B cell (primary cell): ENCODE measurements at places on chromosomes 16 and 17.

DNA sequence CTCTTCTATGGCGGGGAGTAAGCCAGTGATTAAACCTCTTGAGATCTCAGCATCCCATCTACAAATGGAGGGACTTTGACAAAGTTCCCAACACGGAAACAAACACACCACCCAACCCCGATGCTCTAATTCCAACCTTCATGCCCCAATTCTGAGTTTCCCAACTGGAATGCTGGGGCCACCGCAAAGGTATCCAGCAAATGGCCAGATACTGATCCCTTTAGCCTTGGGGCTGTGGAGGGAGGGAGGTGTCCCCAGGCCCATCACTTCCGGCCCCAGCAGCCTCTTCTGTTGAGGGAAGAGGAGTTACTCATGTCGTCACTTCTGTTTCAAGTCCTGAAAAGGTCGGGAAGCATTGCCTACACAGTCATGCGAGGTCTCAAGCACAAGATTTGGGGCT is 154.8 kb upstream of the RPH3AL start:
- DNase-seq, result no peak

DNA sequence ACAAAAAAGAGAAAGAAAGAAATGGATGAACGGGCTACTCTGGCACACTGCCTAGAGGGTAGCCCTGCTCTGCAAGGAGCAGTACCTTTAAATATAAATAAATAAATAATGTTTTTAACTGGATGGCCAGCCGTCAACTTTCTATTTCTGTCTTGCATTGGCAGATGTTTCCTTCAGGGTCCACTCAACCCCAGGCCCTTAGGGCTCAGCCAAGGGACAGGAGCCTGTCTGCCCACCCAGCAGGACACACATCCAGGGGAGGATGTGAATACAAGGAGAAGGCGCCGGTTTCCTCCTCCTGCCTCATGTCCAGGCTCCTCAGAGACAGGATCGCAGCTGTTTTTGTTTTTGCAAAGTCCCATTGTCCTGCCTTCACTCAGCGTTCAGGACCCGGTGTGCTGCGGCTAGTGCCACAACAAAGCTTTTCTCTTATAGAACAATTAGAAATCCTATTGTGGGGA is 22.6 kb downstream of the TTYH2 start:
- DNase-seq, result no peak

DNA sequence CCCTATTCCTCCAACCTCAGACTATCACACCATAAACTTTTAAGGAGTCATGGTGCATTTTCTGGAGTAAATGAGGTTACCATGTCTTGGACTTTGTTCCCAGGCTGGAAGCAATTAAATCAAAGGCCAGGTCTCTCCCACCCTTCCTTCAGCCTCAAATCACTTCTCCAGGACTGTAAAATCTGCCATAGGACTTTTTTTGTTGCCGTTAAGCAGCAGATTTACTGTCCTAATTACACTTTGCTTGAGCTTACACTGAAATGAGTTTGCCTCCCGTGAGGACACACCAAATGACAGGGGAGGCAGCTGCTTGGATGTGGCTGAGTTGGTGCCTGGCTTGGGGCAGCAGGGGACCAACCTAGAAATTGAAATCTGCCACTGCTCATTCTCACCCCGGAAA is 14.7 kb downstream of the DCAKD start:
- DNase-seq, result no peak

DNA sequence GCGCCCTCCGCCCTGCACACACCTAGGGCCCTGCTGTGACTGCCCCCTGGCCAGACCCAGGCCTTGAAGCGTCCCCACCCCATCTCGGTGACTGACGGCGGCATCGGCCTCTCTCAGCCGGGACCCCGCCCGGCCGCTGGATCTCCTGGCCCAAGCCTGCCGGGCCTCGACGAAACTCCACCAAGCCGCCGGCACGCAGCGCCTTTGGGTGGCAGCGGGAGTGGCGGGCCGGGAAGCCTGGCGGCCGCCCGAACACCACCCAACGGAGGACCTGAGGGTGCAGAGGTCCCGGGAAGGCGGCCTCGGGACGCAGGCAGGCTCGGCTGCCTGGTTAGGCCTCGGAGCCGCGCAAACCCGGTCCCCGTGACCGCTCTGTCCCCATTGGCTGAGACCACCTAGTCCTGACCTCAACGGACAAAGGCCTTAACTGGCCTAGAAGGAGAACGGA is 12.0 kb upstream of the TMEM97 start:
- DNase-seq, result no peak

DNA sequence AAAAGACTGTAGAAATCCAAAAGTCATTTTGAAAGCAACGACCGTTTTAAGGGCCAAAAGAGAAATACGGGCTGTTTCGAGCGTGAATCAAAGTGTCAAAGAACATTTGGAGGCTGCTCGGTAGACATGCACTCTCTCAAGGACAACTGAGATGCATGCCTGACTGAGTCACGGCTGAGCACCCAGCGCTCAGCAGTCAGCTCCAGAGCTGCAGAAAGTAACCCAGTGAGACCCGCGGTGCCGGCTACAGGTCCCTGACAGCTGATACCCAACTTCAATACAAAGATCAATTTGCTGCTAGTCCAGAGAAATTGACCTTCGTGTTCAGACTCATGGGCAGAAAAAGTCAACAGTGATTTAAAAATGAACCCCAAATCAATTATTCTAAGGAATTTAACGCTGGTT is 214.9 kb downstream of the STX8 start:
- no peak for DNase-seq

DNA sequence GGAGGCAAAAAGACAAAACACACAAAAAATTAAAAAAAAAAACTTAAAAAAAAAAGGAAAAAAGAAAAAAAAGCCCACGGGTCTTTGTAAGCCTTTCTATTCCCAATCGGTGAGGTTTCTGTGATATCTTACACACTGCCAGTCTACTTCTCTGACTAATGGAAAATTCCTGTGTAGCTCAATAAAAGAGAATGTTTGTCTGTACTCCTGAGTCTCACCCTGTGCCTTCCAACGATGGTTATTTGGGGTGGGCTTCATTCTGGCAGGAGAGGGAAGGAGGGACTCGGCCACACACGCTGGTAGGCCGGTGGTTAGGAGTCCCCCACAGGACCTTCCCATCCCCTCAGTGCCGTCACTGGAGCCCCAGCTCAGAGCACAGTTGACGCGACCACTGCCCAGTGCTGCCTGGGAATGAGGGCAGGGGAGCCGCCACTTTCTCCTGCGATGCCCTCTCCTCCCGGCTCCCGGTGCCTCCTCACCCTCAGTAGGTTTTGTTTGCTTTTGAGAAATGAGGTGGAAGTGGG is 68.0 kb downstream of the AMFR start:
- peak; percentile 21 for DNase-seq

GRCh38 chr16:72072514-72073342 is 9.7 kb downstream of the HPR start:
- no peak for DNase-seq

DNA sequence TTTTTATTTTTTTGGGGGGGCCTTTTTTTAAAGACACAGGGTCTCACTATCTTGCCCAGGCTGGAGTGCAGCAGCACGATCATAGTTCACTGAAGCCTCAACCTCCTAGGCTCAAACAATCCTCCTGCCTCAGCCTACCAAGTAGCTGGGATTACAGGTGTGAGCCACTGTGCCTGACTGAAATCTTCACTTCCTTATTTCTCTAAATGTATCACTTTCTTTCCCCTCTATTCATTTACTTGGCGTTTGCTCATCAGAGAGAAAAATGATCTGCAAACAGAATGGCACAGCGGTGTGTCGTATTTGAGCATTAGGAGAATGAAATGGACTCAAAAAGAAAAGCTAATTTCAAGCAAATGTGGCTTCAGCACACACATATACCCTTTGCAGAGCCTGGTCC is 44.3 kb upstream of the CDH5 start:
- no peak for DNase-seq

- DNase-seq, result peak; percentile 85
Measured at GRCh38 chr17:80034791-80035686, 633 bp downstream of the TBC1D16 start.

GRCh38 chr16:2170080-2170479 is 14.5 kb downstream of the TRAF7 start:
- no peak for DNase-seq

- DNase-seq, result no peak
Measured at GRCh38 chr17:77247609-77248008, 106.8 kb downstream of the SEC14L1 start.

- DNase-seq, result no peak
Measured at GRCh38 chr16:48067388-48067787, 88.4 kb downstream of the ABCC12 start.

GRCh38 chr16:57666353-57667047 is 1.6 kb upstream of the ADGRG3 start:
- no peak for DNase-seq

DNA sequence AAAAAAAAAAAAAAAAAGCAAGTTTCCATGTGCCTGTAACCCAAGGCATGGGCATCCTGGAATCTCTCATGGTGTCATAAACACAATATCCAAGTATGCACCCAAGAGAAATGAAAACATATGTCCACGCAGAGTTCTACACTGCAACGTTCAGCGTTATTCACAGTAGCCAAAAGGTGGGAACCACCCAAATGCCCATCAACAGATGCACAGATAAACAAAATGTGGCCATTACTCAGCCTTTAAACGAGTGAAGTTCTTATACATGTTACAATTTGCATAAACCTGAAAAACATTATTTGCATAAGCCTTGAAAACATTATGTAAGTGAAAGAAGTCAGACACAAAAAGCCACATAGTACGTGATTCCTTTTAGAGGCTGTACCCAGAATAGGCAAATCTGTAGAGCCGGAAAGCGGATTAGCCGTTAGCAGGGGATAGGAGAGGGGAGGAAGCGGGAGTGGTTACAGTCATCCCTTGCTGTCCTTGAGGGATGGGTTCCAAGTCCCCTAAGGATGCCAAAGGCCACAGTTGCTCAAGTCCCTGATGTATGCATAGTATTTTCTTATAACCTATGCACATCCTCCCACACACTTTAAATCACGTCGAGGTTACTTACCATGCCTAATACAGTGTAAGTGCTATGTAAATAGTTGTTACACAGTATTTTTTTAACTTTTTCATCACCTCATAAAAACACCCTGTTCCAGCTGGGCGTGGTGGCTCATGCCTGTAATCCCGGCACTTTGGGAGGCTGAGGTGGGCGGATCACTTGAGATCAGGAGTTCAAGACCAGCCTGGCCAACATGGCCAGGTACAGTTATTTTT is 47.3 kb upstream of the DNAH17 start:
- DNase-seq, result no peak

GRCh38 chr17:10316801-10317542 is 55.8 kb downstream of the MYH13 start:
- DNase-seq, result no peak

DNA sequence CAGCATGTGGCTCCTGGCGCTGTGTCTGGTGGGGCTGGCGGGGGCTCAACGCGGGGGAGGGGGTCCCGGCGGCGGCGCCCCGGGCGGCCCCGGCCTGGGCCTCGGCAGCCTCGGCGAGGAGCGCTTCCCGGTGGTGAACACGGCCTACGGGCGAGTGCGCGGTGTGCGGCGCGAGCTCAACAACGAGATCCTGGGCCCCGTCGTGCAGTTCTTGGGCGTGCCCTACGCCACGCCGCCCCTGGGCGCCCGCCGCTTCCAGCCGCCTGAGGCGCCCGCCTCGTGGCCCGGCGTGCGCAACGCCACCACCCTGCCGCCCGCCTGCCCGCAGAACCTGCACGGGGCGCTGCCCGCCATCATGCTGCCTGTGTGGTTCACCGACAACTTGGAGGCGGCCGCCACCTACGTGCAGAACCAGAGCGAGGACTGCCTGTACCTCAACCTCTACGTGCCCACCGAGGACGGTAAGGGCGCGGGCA is 645 bp downstream of the NLGN2 start:
- peak; percentile 42 for DNase-seq

GRCh38 chr17:19401321-19402010 is 9.6 kb upstream of the RNF112 start:
- DNase-seq, result no peak

- DNase-seq, result no peak
Measured at GRCh38 chr17:49015924-49016774, 19.0 kb downstream of the IGF2BP1 start.

GRCh38 chr16:25747160-25747758 is 55.5 kb downstream of the HS3ST4 start:
- DNase-seq, result no peak

DNA sequence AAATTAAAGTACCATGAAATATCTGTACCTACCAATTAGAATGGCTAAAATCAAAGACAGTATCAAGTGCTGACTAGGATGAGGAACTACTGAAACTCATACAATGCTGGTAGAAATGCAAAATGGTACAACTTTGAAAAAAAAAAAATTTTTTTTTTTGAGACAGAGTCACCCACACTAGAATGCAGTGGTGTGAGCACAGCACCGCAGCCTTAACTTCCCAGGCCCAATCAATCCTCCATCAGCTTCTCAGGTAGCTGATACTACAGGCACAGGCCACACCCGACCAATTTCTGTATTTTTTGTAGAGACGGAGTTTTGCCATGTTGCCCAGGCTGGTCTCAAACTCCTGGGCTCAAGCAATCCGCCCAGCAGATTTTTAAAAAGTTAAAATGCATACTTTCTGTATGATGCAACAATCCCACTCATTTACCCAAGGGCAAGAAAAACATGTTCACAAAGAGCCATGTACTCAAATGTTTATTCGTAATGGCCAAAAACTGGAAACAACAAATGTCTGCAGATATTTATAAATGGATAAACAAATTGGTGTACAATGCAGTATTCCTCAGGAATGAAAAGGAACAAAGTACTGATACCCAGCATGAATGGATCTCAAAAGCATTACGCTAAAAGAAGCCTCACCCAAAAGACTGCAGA is 8.7 kb downstream of the SMURF2 start:
- no peak for DNase-seq

GRCh38 chr17:19248151-19248927 is 11.2 kb downstream of the EPN2 start:
- DNase-seq, result no peak

DNA sequence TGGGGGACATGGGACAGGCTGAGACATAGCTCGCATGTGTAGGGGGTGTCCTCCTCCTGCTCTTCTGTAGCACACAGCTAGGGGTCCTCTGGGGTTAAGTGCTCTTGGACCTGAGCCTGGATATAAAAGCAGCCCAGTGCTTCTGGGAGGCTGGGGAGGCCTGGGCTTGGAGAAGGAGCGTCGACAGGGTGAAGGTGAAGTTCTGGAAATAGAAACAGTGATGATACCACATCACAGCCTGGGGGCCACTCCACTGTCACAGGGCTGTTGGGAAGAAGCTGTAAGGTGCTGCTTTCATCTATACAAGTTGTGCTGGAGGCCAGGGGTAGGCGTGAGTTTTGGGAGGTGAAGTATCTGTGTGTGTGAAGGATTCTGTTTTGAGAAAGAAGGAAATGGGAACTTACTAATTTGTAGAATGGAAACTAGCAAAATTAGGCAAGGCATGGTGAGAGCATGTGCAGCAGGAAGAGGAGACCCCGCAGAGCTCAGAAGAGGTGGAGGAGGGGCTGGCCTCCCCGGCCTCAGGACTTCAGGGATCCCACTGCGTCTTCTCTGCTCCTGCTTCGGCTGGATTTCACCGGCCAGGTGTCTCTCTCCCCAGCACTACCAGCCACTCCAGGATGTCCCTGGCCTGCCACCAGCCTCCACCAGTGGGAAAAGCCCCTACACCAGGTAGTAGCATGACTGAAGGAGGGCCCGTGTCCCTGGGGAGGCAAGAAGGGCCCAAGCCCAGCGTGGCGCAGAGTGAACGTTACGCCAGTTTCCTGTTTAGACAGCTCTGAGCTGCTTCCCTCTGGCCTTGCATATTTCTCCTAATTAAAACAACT is 19.4 kb downstream of the PLCG2 start:
- DNase-seq, result peak; percentile 87

DNA sequence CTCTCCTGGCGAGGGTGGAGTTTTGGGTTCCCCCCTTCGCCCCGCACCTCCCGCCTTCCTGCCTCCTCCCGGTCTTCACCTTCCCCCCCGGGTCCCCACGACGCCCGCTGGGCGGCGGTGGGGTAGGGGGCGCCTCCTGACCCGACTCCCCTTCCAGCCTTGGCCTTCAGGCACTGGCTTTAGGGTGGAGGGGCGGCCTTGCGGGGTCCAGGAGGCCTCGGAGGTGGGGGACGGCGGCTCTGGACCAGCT is 2.4 kb downstream of the SLC16A3 start:
- no peak for DNase-seq
